DMS79 treated with DMSO at 0.1 percent for 48 hours (cell line): ENCODE measurements at places on chromosomes 5 and 9.

GRCh38 chr9:22454016-22454415 is 7.4 kb downstream of the DMRTA1 start:
- no peak for DNase-seq

DNA sequence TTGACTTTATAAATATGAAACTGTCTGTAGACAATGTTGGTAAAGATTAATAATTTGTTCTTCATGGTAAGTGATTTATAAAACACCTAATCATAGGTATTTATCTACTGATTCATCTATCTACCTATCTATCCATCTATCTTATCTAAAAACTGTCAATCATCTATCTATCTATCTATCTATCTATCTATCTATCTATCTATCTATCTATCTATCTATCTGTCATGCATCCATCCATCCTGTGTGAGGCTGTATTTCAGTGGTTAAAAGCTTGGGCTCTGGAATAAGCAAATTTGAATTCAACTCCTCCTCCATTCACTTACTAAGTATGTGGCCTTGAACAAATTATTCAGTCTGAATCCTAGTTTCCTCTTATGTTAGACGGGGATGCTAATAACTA is 161.9 kb upstream of the GNA14 start:
- DNase-seq, result no peak

DNA sequence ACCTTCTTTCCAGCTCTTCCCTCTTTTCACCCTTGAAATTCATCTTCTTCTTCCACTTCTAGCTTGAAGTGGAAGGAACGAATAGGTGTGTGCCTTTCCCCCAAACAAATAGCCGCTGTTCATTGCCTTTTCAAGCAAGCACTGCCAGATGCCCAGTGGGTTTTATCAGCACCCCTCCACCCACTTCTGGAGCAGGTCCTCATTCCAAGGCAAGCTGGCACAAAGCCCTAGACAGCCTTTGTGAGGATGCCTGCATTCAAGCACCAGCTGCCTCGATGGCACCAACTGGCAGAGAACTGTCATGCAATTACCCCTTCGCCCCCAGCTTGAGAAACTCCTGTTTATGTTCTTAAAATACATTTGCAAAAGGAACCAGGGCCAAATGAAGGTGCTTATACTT is 36.5 kb downstream of the SERINC5 start:
- DNase-seq, result peak; percentile 54

DNA sequence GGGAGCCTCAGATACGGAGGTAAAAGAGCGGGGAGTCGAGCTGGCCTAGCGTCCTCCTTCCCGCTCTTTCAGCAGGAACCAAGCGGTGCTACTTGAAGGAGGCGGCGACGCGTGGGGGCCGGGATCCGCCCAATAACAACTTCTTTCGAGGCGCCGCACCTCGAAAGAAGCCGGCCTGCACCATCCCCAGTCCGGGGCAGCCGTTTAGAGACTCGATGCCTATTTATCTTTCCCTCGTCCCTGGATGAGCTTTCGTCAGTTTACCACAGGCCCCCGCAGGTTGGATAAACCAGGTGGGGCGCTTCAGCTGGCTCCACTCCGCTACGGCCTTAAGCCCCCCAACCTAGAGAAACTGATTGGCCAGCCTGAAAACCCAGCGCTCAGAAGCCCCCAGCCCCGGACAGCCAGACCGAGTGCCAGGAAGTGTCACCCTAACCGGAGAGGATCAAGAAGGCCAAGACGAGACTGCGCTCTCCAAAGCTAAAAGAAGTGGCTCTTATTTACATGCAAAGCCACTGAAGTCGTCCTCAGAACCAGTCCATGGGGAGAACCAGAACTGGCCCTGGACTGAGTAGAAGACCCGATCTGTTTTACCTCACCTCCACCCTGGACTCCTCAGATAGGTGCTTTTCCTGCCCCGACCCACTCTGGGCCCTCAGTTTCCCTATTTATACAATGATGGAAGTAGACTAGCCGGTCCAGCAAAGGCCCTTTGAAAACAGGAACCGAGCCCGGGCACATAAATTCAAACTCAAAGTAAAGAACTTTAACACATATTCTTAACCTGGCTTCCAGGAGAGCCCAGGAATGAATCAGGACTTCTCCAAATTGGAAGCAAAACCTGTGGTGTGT is 1.4 kb downstream of the HAND1 start:
- no peak for DNase-seq

GRCh38 chr5:147935032-147935431 is 28.7 kb upstream of the C5orf46 start:
- no peak for DNase-seq

GRCh38 chr5:154628685-154629084 is 126.5 kb upstream of the LARP1 start:
- no peak for DNase-seq

GRCh38 chr9:109574061-109574882 is 76.2 kb upstream of the PTPN3 start:
- DNase-seq, result peak; percentile 17

GRCh38 chr5:105868038-105868780 is 1802.5 kb downstream of the EFNA5 start:
- no peak for DNase-seq

- DNase-seq, result peak; percentile 93
Measured at GRCh38 chr9:129383019-129383560, 205.0 kb upstream of the IER5L start.

DNA sequence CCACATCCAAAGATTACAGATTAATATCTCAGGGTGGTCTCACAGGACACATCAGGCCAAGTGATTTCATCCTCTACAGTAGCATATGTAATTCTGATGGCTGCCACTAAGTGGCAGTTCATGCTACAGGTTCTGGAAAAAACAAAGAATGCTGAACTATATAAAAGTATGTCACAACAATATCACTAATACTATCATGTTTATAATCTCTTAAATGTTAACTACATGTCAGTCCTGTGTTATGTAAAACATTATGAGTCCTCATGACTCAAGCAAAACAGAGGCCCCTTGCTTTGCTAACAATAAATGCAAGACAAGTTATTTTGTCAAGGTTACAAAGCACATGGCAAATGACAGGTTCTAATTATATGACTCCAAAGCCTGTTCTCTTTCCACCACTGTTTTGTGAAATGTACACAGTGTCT is 233.2 kb downstream of the FBXL17 start:
- DNase-seq, result no peak

GRCh38 chr5:40733434-40733833 is 22.3 kb downstream of the TTC33 start:
- no peak for DNase-seq

DNA sequence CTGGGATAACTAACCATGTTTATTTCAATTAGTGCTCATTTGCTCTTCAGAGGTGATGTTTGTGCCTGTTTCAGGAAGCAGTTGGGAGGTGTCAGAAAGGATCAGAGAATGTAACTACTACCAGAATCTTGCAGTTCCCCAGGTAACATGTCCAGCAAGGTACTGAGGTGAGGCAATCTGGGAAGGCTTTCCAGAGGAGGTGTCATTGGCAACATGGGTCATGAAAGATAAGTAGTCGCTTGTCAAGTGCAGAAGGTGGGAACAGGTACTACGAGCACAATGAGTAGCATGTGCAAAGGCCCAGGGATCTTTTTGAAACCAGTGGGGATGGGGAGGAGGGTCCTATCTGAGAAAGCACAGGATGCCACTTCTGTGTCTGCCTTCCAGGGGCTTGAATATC is 4.8 kb downstream of the SMIM23 start:
- no peak for DNase-seq

DNA sequence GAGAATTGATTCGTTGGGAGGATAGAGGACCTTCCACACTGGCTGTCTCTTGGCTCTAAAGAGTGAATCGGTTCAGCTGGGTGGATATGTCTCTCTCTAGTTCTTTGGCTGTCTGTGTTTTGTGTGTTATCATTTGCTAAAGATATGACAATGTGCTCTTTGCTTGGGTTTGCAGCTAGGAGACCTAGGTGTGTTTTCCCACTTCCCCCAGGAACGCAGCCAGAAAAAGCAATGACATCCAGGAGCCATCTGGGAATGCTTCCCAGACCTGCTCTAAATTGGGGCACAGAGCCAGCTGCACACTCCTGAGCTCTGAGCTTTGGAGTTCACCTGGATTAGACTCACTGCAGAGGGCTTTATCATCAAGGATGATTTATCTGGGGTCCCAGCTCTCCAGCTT is 12.8 kb upstream of the PDZD2 start:
- no peak for DNase-seq

DNA sequence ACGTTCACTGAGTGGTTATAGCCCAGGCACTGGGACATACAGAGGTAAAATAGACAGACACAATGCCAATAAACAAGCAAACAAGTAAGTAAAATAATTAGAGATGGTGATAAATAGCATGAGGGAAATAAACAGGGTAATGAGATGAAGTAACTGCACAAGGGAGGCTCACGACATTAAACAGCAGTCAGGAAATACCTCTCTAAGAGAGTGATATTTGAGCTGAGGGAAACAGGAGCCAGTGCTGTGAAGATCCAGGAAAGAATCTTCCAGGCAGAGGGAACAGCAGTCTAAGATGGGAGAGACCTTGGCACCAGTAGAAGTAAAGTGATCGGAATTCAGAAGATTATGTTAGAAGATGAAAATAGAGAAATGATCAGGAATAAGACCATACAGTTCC is 279.4 kb downstream of the HINT1 start:
- no peak for DNase-seq

GRCh38 chr9:33684831-33685230 is 110.5 kb upstream of the PRSS3 start:
- no peak for DNase-seq

DNA sequence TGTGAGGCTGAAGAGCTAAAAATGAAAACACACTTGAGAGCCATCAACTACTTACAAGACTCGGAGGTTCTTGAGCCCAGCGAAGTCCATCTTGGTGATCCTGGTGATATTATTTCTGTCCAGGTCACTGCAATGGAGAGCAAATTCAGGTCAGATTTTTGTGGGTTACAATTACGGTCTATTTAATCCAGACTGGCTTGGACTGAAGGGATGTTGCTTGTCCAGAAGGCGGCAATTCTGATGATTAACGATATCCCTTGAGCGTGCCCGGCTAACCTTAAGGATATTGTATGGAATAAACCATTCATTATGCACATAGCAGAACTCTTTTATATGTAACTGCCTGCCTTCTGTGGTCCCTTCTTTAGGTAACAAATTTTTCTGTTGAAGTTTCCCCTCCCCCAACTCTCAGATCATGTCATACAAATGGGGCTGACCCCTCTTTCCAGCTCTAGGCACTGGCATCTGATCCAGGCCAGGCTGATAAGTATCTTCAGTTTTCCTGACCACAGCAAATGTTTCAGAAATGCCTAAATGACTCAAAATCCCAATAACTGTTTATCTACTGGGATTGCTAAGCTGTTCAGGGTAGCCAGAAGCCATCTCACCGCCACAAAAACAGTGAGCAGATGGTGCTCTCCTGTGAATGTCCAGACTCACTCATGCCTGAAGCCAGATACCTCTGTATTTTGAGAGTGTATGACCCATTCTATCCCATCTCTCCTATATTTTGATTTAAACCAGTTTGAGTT is 49.4 kb downstream of the SLIT3 start:
- DNase-seq, result no peak

DNA sequence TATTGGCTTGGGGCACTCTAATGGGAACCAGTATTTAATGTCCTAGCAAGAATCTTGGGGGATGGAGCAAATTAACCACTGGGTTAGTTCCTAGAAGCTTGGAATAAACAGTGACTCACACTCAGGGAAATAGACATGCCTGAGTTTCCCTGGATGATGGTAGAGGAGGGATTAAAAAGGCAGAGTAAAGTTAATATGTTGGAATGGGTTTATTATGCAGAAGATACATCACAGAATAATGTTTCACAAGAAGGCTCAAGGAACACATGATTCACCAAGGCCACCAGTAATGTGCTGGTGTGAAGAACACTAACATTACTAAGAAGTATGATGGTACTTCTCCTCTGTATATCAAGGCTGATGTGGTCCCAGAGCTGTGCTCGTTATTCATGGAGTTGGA is 752.9 kb upstream of the SEMA6A start:
- DNase-seq, result no peak

DNA sequence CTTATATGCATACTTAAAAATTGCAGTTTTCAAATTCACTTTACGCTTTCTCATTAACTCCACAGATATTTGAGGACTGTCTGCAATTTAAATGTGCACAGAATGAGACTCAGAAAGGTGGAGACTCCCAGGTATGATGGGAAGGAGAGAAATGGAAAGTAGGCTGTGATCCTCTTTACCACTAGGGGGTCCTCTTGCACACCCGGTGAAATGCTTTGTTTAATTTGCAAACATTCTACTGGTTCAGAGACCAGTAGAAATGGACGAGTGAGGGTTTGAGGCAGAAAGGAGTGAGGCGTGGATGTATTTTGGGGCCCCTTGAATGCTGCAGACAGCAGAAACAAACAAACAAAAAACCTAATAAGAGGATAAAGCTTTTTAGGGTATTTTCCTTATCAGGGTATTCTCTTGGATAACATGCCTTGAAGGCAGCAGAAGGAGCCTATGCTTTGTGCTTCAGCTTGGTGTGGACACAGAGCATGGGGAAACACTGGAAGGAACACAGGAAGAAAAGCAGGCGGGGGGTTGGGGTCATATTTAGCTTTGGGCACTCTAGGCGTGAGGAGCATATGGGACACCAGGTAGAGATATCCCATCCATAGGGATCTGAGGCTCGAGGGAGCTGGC is 410.1 kb downstream of the DMRT2 start:
- no peak for DNase-seq

GRCh38 chr5:162485666-162486292 is 418.2 kb downstream of the GABRG2 start:
- no peak for DNase-seq

GRCh38 chr9:3879726-3880505 is 354.1 kb upstream of the RFX3 start:
- peak; percentile 88 for DNase-seq

DNA sequence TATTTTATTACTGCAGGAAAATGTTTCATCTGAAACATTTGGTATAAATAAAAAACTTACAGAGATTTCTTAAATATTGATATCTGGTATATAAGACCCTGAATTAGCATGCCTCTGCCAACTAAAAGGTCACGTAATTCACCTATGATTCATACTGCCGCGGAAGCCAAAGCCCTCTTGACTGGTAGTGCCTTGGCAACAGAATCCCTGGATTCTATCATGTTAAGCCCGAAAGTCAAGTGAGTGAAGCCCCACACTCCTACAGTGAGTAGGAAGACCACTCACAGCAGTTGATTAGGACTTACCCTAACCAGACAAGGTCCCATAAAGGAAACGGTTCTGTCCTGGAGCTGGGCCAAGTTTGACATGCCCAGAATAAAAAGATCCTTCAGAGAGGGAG is 175.6 kb upstream of the NREP start:
- DNase-seq, result peak; percentile 44

DNA sequence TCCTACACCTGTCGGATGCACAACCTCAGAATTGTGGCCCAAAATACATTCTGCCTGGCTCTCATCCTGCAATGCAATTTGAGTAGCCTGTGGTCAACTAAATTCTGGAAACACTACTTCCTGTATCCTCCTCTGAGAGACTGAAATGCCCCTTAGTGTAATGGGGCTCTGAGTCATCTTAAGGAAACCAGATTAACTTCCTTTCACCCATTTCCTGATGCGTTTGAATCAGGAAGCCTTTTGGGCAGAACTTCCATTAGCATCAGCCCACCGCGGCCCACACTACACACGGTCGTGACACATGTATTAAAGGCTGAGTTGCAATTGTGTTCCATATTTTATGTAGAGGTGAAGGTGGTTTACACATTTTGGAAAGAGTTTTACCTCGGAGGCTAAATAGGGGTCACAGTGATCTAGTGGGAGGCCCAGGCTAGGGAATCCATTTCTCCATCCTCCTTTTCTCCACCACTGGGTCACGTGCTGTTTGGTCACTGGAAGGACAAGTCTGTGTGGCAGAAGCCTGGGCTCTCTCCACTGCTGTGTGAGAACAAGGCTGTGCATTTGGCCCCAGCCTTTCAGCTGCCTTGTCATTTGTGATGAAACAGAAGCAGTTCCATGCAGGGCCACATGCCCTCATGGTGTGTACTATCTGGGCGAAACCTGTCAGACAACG is 55.9 kb downstream of the DAP start:
- no peak for DNase-seq
